Pulmonary artery endothelial cell (primary cell): ENCODE measurements at places on chromosomes 2 and 18. TPM values are rescaled to one million over a fixed set of nuclear protein-coding genes. Genes with fewer than 3 reads are reported as not detected.

The GPR17 gene
- total RNA-seq: not detected in 2 replicates

- DNase-seq: peak; percentile 26
These were observed 49.8 kb downstream of the FBLN7 start for GRCh38 chr2:112187805-112188596.

The CTIF gene
- total RNA-seq: 15.2 and 17.7 TPM in 2 replicates

- DNase-seq: peak; percentile 13
These were observed 30.7 kb downstream of the GPD2 start for GRCh38 chr2:156466739-156467405.

GRCh38 chr2:168105127-168105683 is 142.2 kb downstream of the STK39 start:
- DNase-seq: no peak

GRCh38 chr18:37258819-37259218 is 306.8 kb downstream of the CELF4 start:
- no peak for DNase-seq

The FAM98A gene
- total RNA-seq: 36.9 and 113 TPM in 2 replicates

- peak; percentile 15 for DNase-seq
These were observed 573 bp downstream of the KDSR start for GRCh38 chr18:63366213-63367052.

The GCKR gene
- 7.5 and 7.8 TPM in 2 replicates for total RNA-seq

The TCF23 gene
- not detected in 2 replicates for total RNA-seq

- no peak for DNase-seq
These were observed 283.6 kb upstream of the TRIB2 start for GRCh38 chr2:12432985-12433625.

GRCh38 chr2:226773291-226773690 is 26.3 kb downstream of the IRS1 start:
- no peak for DNase-seq

DNA sequence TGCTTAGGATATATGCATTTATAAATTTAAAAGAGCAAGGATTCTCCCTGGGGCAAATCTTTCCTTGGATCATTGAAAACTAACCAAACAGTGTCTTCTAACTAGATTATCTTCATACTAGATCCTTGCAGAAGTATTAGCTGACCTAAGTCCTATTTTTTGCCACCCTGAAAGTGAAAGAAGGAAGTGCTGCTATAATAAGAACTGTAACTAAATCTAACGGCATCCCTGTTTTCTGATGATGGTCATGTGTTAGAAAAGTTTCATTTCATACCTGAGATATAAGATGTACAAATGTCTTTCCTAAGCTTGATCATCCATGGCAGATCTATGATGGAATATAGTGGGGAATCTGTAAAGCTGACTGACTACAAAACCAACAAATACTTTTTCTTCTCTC is 102.7 kb downstream of the MAP2 start:
- DNase-seq: no peak

The GPN1 gene
- total RNA-seq: 54.9 and 68.2 TPM in 2 replicates

- DNase-seq: no peak
These were observed 3.3 kb downstream of the HOXD3 start for GRCh38 chr2:176160251-176160985.
